ENCODE measurements at places on chromosomes 5 and 9.
A peak's percentile ranks its signal among the peaks of the same experiment; 100 is the strongest.

- DNase-seq: no peak
- no peak overlapping the region for H3K4me3 ChIP-seq
- no peaks in the 10 kb centered on the region for H3K36me3 ChIP-seq
- H3K27ac ChIP-seq: no peak overlapping the region
These were observed 148.3 kb downstream of the CACNA1B start for GRCh38 chr9:138025908-138026307.

DNA sequence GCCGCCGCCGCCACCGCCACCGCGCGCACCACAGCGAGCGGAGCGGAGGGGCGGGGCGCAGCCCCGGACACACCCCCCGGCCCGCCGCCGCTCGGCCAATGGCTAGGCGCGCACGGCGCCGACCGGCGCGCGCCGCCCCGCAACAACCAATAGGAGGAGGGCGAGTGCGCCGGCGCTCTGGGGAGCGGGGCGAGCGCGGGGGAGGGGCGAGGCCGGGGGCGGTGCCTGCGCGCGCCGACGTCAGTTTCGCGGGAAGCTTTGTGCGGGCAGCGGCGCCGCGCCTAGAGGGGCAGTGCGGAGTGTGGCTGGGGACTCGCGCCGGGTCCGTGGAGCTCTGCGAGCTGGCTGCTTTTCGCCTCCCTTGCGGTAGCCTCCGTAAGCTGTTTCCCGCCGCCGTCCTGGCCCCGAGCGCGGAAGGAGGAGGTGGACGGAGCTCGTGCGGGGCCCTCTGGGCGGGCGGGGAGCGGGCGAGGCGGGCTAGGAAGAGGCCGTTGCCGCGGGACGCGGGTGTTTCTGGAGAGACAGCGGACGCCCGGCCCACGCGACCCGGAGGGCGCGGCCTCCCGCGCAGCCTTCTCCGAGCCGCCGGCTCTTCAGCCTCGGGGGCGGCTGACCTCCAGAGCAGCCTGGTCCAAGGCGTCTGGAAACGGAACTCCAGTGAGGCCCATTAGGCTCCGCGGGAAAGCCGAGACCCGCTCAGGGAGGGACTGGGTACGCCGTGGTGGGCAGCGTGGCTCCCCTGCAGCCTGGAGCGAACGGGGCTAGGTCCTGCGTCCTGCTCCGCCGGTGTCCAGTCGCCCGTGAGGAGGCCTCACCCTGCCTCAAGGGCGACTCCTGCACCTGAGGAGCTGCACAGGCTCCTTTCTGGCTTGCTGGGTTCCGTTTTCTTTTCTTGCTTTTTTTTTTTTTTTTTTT lies at the start of gene ZMYND19:
TSS of gene ZMYND19 (minus strand) at position 44 of the 915 bp plus-strand sequence. CDS start 249 bp downstream, outside the sequence.
- peaks cover 15% of the 10 kb centered on the region for H3K4me1 ChIP-seq
- H3K36me3 ChIP-seq: peaks cover 17% of the 10 kb centered on the region
- DNase-seq: peak; percentile 91
- peak within 1 kb of the TSS; percentile 59 for H3K27ac ChIP-seq

- no peak overlapping the region for H3K4me3 ChIP-seq
- H3K27ac ChIP-seq: no peak overlapping the region
- H3K27me3 ChIP-seq: no peaks in the 10 kb centered on the region
- DNase-seq: no peak
- no peaks in the 10 kb centered on the region for H3K36me3 ChIP-seq
These were observed 4.1 kb upstream of the TMED7 start for GRCh38 chr5:115629903-115630302.

- DNase-seq: no peak
- H3K27ac ChIP-seq: no peak overlapping the region
- H3K27me3 ChIP-seq: no peaks in the 10 kb centered on the region
- no peak overlapping the region for H3K4me3 ChIP-seq
- H3K36me3 ChIP-seq: no peaks in the 10 kb centered on the region
- H3K4me1 ChIP-seq: no peaks in the 10 kb centered on the region
These were observed 405.9 kb upstream of the PAPPA start for GRCh38 chr9:115747731-115748130.

DNA sequence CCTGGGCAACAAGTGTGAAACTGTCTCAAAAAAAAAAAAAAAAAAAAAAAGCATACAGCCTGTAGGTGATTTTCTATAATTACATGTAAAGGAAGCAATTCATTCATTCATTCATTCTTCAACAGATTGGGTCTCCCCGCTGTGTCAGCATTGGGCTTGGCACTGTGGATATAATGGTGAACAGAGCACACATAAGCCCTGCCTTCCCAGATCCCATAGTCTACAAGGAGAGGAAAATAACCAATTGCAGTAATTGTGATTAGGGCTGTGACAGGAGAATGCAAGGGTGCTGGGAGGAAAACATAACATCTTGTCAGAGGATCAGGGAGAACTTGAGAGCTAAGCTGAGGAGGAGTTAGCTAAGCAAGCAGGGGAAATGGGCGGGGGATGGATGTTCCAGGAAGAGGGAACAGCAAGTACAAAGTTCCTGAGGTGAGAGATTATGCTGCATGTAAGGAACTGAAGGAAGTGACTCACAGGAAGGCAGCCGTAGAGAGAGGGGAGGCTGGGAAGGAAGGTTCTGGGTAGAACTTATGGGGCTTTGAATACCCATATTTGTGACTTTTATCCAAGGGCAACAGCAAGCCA lies 24.0 kb upstream of the KLF9 start:
- H3K4me3 ChIP-seq: no peak overlapping the region
- no peak for DNase-seq
- no peaks in the 10 kb centered on the region for H3K36me3 ChIP-seq
- H3K4me1 ChIP-seq: peaks cover 3% of the 10 kb centered on the region
- H3K27me3 ChIP-seq: no peaks in the 10 kb centered on the region

DNA sequence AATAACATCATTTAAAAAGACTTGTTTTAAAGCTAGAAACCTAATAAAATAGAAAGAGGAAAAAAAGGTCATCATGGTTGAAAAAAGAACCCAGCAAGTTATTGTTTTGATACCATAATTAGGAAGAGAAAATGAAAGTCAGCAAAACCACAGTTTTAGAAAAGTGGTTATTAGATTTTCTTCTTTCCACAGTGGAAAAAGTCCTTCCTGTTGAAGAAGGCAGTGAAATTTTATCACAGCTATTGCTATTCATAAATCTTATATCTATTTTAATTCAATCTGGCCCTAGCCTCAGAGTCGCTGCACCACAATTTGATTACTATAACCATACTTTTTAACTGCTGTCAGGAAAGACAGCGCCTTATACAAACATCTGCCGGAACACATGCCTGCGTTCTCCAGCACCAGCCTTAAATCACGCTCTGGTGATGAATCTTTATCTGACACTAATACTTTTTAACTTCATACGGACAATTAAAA lies 60.3 kb downstream of the MAPKAP1 start:
- no peaks in the 10 kb centered on the region for H3K27me3 ChIP-seq
- no peak for DNase-seq
- H3K4me1 ChIP-seq: peaks cover 26% of the 10 kb centered on the region
- H3K4me3 ChIP-seq: peak overlapping the region; percentile 8
- H3K36me3 ChIP-seq: no peaks in the 10 kb centered on the region

GRCh38 chr9:76143834-76144233 lies 250.4 kb downstream of the RFK start:
- no peaks in the 10 kb centered on the region for H3K36me3 ChIP-seq
- H3K27ac ChIP-seq: no peak overlapping the region
- H3K4me1 ChIP-seq: no peaks in the 10 kb centered on the region
- H3K4me3 ChIP-seq: no peak overlapping the region
- no peak for DNase-seq

DNA sequence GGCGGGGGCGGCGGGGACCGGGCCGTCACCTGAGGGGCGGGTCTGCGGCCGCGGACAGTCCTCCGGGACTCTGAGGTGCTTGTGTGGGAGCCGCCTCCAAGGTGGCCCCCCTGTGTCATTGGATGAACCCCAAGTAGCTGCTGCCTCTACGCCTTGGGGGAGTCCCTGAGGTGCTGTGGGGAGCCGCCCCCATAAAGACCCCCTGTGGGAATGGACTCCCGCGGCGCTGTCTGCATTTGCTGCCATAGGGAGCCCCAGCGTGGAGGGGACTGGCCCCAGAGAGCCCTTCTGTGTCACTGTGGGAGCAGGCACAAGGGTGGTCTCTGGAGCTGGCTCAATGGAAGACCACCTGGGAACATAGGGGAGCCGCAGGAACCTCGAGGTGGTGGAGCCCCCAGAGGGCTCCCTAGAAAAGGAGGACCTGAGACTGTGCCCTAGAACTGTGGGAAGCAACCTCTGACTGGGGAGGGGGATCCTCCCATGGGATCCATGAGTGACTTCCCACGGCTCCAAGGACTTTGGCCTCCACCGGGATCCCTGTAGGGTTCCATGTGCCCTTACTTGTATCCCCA lies 412 bp downstream of the PHF24 start:
- H3K27me3 ChIP-seq: peaks cover 32% of the 10 kb centered on the region
- H3K4me1 ChIP-seq: no peaks in the 10 kb centered on the region
- H3K4me3 ChIP-seq: no peak overlapping the region
- no peak for DNase-seq
- no peaks in the 10 kb centered on the region for H3K36me3 ChIP-seq

GRCh38 chr5:126234563-126235195 lies 188.5 kb upstream of the GRAMD2B start:
- no peak for DNase-seq
- no peak overlapping the region for H3K4me3 ChIP-seq
- no peaks in the 10 kb centered on the region for H3K4me1 ChIP-seq

GRCh38 chr9:129419382-129419899 lies 201.5 kb downstream of the C9orf50 start:
- no peaks in the 10 kb centered on the region for H3K27me3 ChIP-seq
- H3K36me3 ChIP-seq: no peaks in the 10 kb centered on the region
- no peak overlapping the region for H3K27ac ChIP-seq
- no peak for DNase-seq

DNA sequence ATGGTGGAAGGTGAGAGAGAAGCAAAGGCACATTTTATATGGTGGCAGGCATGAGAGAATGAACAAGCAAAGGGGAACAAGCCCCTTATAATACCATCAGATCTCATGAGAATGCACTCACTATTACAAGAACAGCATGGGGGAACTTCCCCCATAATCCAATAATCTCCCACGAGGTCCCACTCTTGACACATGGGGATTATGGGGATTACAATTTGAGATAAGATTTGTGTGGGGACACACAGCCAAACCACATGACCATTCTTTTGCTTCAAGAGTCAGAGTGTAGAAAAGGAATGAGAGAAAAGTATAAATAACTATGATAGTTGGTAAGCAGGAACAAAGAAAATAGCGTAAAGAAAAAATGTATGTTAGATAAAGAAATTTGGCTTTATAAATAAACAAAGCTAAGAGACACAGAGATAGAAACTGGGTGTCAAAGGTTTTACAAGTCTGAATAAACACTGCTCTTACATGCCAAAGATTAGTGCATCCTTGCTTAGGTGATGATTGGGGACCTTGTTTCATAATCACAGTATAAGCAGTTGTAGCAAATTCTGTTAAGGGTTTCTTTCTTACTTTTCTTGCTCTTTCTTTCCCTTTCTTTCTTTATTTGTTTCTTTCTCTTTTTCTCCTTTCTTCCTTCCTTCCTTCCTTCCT lies 91.9 kb upstream of the PAPPA start:
- H3K4me1 ChIP-seq: no peaks in the 10 kb centered on the region
- H3K4me3 ChIP-seq: no peak overlapping the region
- no peaks in the 10 kb centered on the region for H3K27me3 ChIP-seq
- H3K36me3 ChIP-seq: no peaks in the 10 kb centered on the region
- H3K27ac ChIP-seq: no peak overlapping the region

DNA sequence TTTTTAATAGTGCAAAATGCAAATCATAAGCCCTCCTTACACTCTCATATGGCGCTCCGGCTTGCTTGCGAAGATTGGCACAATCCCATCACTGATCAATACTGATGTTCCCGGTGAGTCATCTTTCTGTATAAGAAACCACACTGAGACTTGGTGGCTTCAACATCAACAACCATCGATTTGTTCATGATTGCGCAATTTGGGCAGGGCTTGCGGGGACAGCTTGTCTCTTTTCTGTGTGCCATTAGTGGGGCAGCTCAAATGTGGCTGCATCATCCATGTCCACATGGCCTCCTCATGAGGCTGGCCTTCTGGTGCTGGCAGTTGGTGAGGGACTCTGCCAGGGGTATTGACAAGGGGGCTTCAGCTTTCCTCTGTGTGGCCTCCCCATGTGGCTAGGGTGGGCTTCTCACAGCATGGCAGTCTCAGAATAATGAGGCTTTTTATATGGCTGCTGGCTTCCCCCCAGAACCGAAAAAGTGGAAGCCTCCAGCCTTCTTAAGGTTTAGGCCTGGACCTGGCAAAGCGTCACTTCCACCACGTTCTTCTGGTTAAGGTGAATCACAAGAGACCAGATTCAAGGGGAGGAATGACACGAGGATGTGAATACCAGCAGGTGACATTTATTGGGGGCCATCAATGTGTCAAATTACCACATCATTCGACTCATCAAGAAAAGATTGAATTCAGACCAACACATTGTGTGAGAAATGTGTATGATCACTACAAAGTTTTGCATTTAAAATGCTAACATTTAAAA lies 79.5 kb upstream of the NFIL3 start:
- H3K4me1 ChIP-seq: no peaks in the 10 kb centered on the region
- H3K4me3 ChIP-seq: no peak overlapping the region
- H3K27ac ChIP-seq: no peak overlapping the region
- no peaks in the 10 kb centered on the region for H3K27me3 ChIP-seq
- DNase-seq: no peak

- H3K27me3 ChIP-seq: no peaks in the 10 kb centered on the region
- H3K4me3 ChIP-seq: no peak overlapping the region
- no peaks in the 10 kb centered on the region for H3K36me3 ChIP-seq
- H3K4me1 ChIP-seq: no peaks in the 10 kb centered on the region
- no peak overlapping the region for H3K27ac ChIP-seq
These were observed 227.9 kb downstream of the BNC2 start for GRCh38 chr9:16642421-16643109.

DNA sequence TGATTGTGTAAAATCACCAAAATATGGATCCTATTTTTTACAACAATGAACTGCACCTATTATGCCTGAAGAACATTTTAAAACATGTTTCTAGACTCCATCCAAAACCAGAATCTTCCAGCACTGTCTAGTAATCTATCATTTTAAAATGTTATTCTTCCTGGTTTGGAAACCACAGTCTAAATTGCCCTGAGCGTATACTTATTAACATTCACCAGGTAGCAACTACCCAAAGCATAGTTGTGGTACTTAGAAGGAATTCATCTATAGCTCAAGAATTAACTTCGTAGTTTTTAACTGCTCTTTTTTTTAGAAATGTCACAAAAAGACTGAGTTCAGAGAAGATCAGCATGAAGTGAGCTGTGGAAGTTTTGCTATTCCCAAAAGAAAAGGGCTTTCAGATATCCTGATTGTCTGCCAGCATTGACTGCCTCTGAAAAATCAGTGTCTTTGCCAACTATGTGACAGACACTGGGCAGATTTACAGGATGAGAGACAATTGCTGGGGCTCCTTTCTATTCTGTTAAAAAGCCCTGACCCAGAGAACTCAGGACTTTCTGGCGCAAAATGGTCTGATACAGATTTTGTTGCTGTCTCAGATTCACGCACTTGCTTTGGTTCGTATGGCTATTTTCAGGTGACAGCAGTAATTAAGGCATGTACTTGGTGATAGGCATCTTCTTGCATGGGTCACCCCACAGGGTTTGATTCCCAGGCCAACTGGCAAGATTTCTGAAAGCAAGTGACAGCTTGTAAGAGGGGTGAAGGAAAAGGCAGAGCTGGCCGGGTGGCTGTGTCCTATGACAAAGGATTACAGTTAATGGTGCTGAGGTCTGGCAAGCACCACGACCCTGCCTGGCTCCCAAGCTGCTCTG lies 152.5 kb upstream of the RAI14 start:
- no peaks in the 10 kb centered on the region for H3K36me3 ChIP-seq
- no peak overlapping the region for H3K27ac ChIP-seq
- no peaks in the 10 kb centered on the region for H3K27me3 ChIP-seq
- DNase-seq: no peak
- H3K4me3 ChIP-seq: no peak overlapping the region
- H3K4me1 ChIP-seq: no peaks in the 10 kb centered on the region

- H3K27ac ChIP-seq: no peak overlapping the region
- no peaks in the 10 kb centered on the region for H3K27me3 ChIP-seq
- no peak overlapping the region for H3K4me3 ChIP-seq
- DNase-seq: no peak
- H3K36me3 ChIP-seq: peaks cover 4% of the 10 kb centered on the region
- H3K4me1 ChIP-seq: peaks cover 14% of the 10 kb centered on the region
These were observed 56.4 kb downstream of the PFDN1 start for GRCh38 chr5:140246378-140247122.

Measured in CD8-positive, alpha-beta memory T cell (primary cell).